ENCODE measurements at places on chromosomes 7 and 10. TPM values are rescaled to one million over a fixed set of nuclear protein-coding genes. Genes with fewer than 3 reads are reported as not detected.

DNA sequence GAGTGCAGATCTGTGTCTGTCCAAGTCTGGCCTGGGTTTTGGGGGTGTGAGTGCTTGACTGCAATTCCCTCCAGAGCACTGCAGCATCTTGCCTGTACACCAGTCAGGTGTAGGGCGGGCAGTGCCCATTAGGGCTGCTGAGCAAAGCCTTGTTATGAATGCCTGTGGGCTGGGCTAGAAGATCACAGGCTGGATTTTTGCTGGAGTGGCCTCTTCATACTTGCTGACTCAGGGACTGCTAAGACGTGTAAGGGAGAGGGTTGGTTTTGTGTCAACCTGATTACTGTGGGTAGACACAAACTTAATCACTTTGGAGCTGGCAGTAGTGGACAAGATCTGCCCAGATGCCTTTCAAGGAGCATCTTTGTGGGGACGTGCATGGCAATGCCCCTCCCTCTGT, 29.6 kb downstream of the DMBT1 start:
- DNase-seq = no peak

GRCh38 chr7:85286446-85286845, 99.6 kb upstream of the SEMA3D start:
- no peak for DNase-seq

DNA sequence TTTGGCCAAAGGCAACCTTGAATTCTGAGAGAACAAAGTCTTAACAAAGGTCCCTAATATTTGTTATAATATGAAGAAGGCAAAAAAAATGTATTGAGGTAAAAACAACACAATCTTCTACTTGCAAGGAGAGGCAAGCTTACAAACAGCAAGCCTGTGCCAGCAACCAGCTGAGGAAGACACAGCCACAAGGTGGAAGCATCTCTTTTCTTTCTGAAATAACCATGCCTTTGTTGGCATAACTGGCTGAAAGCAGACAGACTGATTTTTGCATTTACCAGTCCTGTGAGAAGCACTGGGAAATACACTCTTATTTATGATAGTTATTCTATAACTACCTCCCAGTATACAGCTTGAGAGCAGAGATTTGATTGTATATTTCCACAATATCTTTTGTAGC, 292.0 kb downstream of the PHTF2 start:
- DNase-seq = no peak

- no peak for DNase-seq
Observed at GRCh38 chr7:95198863-95199262, 125.5 kb downstream of the PON1 start.

DNA sequence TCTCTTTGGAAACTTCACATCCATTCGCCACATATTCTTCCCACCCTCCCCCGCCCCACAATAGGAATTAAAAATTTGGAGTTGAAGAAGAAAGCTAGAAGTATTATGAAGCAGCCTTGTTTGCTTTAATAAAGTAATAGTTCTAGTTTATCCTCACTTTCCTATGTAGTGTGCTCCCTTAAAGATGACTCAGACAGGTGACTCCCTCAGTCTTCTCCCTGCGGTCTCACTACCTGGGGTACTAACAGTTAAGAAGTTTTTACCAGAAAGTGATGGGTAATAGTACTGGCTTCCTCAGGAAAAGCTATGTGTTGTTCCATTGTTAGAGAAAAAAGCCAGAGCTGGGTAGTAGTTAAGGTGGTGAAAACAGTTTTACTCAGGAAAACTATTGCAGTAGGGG, 58.6 kb downstream of the CCNY start:
- DNase-seq = no peak

DNA sequence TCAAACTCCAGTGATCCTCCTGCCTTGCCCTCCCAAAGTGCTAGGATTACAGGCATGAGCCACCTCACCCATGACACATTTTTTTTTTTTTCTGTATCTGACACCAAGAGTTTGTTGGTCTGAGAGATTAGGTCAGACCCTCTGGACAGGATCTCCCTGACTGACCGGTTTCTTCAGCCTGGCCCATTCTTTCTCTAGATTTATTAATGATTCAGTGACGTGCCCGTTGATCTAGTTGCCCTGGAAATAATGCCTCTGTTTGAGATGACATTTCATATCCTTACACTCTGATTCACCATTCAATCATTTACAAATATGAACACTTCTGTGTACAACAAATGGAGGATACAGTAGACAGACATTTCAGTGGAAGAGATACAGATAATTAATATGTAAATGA, 1.4 kb upstream of the ZNF212 start:
- DNase-seq = no peak

DNA sequence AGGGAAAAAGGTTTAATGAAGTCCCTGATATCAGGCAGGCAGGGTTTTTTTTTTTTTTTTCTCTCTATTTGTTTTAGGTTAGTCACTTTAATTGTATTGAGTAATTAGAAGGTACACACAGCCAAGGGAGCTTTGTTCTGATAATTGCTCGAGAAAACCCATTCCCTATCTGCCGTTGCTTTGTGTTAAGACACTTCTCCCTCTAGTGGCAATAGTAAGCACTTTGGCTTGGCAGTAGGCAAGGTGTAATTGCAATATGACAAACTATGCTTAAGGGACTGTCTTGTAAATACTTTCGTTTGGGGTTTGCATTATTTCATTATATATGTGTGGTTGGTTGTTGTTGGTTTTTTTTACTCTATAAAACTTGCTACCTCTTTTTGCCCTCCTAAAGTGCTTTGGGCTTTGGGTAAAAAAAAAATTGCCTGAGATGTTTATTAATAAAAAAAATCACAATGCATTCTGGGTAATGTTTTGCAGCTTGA, 113.4 kb downstream of the BTRC start:
- peak; percentile 84 for DNase-seq

- no peak for DNase-seq
Observed at GRCh38 chr10:23040002-23040401, 55.4 kb upstream of the MSRB2 start.

DNA sequence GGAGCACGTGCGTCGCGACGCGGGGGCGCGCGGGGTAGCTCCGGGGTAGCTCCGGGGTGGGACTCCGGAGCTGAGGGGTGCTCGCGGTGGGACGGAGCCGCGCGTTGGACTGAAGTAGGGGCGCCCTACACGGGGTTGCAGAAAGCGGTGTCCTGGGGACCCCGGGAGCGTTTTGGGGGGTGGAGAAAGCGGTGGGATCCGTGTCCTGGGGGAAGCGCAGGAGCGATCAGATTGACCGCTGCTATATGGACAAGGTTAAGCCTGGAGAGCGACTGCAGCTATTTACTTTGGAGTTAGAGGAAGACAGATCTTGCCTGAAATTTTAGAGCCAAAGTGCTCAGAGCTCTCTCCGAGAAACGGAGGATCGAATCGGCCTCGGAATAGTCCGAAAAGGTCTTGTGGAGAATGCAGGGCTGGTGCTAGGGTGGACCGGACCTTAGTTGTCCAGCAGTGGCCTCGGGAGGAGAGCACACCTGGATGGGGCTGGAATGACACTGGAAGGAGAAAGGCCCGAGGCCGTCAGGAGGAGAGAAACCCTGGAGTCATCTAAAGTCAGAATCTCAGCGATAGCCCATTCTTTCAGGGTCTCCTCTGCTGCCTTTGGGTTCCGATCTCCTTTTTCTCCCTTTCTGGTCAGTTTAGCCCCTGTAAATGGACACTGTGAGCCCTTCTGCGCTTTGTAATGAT, 564 bp downstream of the PDSS1 start:
- peak; percentile 10 for DNase-seq

DNA sequence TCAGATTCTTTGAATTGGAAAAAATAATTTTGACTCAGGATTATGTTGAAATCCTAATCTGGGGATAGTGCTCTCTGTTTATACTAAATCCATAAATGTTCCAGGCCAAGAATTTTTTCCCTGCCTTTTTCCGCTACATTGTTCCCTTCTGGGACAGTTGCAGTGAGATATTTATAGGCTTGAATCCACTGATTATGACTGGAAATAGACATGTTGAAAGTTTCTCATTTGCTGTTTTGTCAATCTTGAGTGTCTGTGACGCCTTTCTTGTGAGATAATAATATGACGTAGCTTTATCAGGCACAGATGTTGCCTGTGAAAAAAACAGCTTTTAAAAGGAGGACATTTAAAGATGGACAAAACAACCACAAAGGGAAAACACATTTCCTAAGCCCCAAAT, 155.9 kb downstream of the ARID5B start:
- DNase-seq = no peak

DNA sequence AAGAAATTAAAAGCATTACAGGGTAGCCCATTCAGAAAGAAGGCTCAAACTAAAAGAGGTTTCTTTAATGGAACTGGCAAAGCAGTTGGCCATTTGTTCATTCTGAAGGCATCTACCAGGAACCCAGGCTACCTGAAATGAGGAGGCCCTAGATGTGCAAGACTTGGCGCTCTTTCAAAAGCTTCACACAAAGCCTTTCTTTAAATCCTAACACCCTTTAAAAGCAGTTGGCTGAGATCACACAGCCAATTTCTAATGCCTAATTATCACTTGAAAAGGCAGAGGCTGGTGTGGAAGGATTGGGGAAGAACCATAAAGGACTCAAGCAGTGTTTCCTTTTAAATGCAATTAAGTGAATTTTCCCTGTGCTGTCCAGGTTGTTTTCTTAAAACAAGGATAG, 23.2 kb downstream of the PPP1R17 start:
- DNase-seq = no peak

DNA sequence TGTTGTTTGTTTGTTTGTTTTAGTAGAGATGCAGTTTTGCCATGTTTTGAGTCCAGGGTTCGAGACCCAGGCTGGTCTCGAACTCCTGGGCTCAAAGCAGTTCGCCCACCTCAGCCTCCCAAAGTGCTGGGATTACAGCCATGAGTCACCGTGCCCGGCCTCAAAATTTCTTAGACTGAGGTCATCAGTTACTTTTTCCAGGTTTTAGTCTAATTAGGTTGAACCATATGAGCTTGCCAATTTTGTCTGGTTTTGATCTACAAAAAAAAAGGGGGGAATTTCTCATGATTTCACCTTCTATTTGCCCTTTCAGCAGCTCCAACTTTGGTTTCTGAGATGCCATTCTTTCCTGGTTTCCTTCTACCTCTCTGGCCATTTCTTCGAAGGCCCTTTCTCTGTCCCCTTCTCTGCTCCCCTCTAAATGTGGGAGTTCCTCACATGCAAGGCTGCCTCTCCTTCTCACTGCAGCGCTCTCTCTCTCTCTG, 5.5 kb downstream of the CUEDC2 start:
- no peak for DNase-seq

DNA sequence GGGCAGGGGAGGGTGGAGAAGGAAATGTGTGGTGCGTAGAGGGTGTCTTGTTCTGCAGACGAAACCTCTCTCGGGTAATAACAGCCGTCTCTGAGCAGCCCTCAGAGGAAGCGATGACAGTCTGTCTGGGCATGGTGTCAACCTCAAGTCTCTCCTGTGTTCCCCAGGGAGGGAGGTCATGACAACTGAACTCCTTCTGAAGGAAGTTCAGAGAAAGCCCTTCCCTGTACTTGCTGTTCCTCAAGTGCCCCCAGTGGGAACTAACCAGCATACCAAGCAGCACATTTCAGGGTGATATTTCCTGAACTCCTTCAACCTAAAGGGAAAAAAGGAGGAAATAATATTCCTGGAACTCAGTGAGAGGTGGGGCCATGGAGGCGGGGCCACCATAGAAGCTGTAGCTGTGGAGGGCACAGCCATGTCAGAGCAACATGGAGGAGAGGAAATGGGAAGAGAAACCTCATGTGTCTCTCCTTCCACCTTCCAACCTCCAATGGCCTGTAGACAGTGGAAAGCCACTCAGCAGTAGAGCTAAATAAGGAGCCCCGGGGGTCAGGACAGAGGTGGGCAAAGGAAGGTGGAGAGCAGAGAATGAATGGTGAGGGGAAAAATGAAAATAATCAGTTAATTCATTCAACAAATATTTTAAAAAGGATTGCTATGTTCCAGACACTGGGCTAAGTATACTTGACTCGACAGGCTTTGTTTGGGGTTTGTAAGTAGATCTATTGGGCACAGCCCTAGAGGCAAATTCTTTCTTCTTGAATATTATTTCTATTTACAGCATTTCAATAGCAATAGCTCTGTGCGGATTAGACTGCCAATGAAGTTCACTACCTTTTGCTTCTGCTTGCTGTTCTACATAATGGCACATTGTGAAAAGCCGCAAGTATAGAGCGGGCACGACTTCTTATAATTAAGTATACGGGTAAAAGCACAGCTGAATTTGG, 61.0 kb upstream of the AOAH start:
- DNase-seq = no peak

DNA sequence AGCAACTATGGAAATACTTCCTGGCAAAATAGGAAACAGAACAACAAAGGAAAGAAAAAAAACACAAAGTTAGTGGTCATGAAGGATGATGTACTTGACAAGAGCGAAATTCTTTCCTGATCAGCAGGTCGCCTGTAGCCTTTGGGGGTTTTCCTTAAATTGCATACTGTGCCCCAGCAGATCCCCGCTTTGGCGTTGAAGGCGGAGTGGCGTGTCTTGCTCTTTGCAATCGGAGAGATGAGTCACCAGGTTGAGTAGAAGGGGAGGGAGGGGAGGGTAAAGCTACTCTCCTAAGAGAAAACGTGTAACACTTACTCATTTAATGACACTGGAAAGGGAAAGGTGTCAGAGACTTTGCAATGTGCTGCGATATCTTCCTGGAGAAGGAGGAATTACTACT, 587.2 kb downstream of the SORCS1 start:
- DNase-seq = no peak

- DNase-seq = no peak
Observed at GRCh38 chr10:569961-570627, 119.4 kb downstream of the DIP2C start.

- no peak for DNase-seq
Observed at GRCh38 chr10:103433858-103434257, 18.3 kb downstream of the CALHM2 start.

- DNase-seq = no peak
Observed at GRCh38 chr7:20741801-20742200, 44.9 kb downstream of the SP8 start.

GRCh38 chr7:27751888-27752660, 12.1 kb downstream of the TAX1BP1 start:
- DNase-seq = no peak

DNA sequence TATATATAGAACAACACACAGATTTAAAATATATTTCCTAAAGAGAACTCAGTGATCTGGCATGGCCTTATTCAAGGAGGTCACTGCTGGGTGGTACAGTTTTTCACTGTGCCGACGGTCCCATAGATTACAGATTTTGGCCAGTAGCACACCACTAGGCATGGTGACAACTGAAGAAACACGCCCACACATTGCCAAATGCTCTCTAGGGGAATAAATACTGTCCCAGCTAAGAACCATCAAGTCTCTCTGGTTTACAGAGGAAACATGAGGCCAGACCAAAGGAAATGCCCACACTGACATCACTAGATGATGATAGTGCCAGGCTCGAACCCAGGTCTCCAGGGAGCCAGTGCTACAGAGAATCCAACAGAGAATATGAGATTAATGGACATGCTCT, 316.8 kb downstream of the ELMO1 start:
- DNase-seq = no peak

- no peak for DNase-seq
Observed at GRCh38 chr7:74103219-74103772, 19.7 kb downstream of the LIMK1 start.

ABCB8 gene
- 48.5 TPM for total RNA-seq

ESYT2 gene
- total RNA-seq = 40.6 TPM

NUTM2A gene
- 0.14 TPM for total RNA-seq

ZDHHC6 gene
- 42.1 TPM for total RNA-seq

GIMAP7 gene
- total RNA-seq = 42.4 TPM

C10orf105 gene
- not detected for total RNA-seq

SLC26A5 gene
- not detected for total RNA-seq

CYP2C19 gene
- total RNA-seq = not detected

TUBAL3 gene
- total RNA-seq = not detected

CUZD1 gene
- total RNA-seq = 1.1 TPM

KAT6B gene
- total RNA-seq = 15.0 TPM

CHRM2 gene
- total RNA-seq = not detected

DLX6 gene
- total RNA-seq = not detected

GDF2 gene
- total RNA-seq = not detected

NME8 gene
- total RNA-seq = not detected

MACC1 gene
- total RNA-seq = not detected

ADAM22 gene
- 1.4 TPM for total RNA-seq

MCU gene
- 26.1 TPM for total RNA-seq

All from endothelial cell of umbilical vein (primary cell).